Neural crest cell (in vitro differentiated cells): ENCODE measurements at places on chromosomes 16 and 17.

DNA sequence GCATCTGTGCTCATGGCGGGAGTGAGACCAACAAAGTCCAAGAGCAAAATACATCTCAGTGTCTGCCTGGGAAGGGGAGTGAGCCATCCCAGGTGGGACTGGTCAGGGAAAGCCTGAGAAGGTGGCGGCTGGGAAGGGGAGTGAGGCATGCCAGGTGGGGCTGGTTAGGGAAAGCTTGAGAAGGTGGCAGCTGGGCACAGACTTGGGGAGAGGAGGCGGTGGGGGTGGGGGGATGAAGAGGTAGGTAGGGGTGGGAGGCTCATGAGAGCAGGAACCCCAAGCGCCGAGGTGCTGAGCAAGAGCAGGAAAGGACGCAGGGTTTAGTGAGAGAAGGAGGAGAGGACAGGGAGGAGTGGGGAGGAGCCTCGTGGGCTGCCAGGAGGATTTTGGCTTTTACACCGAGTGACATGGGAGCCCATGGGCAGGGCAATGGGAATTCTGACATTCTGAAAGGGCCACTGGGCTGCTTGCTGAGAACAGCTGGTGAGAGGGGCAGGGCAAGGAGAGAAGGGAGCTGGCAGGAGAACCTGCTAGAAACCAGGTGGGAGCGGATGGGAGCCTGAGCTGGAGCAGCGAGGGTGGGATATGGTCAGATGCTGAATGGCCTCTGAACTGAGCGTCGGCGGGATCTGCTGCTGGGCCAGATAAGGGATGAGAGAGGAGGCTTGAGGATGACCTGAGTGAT is 256.1 kb upstream of the RPL38 start:
- no peak for DNase-seq

DNA sequence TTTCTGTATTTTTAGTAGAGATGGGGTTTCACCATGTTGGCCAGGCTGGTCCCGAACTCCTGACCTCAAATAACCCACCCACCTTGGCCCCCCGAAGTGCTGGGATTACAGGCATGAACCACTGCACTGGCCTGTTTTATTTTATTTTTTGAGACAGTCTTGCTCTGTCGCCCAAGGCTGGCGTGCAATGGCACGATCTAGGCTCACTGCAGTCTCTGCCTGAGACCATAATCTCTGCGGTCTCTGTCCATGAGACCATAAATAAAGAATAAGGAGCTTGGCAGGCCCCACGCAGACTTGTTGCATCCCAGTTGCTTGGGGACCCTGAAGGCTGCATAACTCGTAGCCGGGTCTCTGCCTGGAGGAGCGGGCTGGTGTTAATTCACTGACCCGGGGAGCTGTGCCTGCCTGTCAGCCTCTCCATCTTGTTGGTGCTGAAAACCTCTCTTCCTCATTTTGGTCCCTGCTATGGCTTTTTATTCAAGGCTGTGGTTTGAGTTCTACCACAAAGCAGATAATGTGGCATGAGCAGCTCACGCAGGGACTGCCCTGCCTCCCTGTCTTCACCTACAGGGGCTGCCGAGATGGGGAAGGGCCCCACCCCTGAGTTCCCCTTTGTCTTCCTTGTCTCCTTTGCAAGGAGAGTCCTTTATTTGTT is 82.1 kb downstream of the MSI2 start:
- no peak for DNase-seq

- no peak for DNase-seq
These were observed 8.0 kb upstream of the CCL1 start for GRCh38 chr17:34370997-34371395.

- no peak for DNase-seq
These were observed 9.8 kb downstream of the SLC38A10 start for GRCh38 chr17:81285179-81285878.

DNA sequence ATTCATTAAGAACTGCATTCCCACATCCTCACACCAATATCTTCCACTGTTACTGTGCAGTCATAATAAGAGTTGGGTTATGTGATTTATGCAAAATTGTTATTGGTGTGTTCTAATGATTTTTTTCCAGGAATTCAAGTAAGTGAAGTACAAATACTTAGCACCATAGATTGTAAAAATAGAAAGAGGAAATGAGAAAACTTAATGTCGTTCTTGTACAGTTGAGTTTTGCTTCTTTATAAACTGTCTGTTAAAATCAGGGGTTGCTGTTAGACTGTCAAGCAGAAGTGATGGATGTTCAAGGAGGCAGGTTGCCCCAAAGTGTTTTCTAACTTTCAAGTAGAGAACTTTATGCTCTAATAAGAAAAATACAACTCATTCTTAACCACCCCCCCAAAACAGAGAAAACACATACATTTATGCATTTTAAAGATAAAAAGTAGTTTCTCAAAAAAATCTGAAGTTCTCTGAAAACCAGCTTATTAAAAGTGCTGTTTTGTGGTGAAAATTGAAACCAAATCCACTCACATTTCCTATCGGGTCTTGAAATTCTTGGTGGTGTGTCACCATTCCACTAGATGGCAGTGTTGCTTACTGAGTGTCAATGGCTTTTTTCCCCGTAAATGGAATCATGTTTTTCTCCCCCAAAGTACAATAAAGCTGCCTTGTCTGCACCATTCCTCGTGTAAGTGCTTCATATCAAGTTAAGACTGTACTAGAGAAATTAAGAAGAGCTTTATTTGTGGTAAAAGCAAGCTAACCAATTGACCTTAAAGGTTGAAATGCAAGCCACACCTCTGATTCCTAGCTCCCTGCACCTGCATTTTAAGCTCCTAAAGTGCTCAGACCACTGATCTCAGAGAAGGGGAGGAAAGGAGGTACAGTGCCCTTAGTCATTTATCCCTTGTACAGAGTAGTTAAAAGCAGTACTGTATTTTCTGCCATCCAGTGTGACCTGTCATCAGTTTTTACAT is 4.7 kb upstream of the IGSF6 start:
- DNase-seq: peak; percentile 36

DNA sequence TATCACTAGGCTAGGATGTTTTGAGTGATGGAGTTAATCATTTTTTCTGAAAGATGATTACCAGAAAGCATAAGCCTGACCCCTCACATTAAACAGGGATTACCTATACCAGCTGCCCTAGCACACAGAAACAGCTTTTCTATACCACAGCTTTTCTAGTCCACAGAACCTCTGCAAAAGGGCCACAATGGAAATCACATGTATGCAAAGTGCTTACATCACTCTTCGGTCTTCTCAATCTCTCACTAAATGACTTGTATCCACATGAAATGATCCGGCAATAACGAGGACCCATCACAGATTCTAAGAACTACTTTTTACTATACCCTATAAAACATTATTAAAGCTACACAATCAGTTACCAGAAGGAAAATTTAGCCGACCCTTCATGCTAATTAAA is 2.6 kb downstream of the CSNK2A2 start:
- no peak for DNase-seq

- no peak for DNase-seq
These were observed 46.2 kb downstream of the DUSP14 start for GRCh38 chr17:37535906-37536305.

- no peak for DNase-seq
These were observed 21.4 kb downstream of the BAHCC1 start for GRCh38 chr17:81416612-81417011.

- DNase-seq: no peak
These were observed 641.9 kb upstream of the RBFOX1 start for GRCh38 chr16:6690741-6691140.

- DNase-seq: no peak
These were observed 9.2 kb downstream of the PAFAH1B1 start for GRCh38 chr17:2602597-2603017.

DNA sequence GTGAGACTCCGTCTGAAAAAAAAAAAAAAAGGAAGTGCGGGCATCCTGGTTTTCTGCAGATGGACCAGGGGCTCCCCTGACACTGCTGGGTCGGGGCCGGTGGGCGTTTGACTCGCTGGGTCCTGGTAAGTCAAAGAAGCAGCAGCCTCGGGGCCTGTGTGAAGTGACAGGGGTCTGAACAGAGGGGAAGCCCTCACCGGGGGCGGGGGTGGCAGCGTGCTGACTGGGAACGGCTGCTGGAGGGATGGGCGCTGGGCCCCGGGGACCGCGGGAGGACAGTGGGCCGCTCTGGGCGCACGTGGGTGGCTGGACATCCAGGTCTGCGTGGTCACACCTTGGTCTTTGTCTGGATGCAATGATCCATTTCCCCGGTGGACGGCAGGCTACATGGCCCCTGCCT is 8.2 kb downstream of the GALNS start:
- DNase-seq: no peak

GRCh38 chr17:27860971-27861664 is 32.0 kb downstream of the LYRM9 start:
- no peak for DNase-seq

DNA sequence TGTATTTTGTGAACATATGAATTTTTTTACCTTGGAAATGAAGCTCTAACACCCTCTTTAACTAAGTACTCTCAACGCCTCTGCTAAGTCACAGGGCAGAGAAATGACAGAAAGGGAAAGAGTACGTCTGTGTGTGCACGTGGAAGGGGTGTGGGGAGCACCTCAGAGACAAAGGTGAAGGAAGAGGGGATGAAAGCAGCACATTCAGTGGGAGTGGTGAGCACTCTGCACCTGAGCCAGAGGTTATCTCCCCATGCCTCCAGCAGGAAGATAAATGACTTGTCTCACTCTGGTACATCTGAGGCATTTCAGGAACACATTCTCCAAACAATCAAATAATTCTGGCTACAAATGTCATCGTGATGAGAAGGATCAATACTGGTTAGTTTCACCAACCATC is 15.0 kb downstream of the GNA13 start:
- DNase-seq: no peak

- DNase-seq: no peak
These were observed 250.5 kb downstream of the CPPED1 start for GRCh38 chr16:12553191-12553590.

DNA sequence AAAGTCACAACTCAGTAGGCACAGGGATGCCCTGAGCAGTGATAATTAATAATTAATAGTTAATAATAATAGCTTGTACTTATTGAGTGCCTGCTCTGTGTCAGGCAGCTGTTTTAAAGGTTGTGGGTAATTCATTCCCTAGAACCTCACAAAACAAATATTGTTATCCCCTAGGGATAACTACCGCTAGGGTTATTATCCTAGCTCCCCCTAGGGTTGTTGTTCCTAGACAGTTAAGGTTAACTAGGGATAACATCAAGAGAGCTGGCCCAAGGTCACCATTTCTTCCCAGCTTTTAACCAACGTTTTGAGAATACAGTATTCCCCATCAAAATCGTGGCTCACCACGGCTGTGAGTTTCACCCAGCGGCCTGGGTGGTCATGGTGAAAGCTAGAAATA is 180.1 kb downstream of the PRKCB start:
- no peak for DNase-seq

DNA sequence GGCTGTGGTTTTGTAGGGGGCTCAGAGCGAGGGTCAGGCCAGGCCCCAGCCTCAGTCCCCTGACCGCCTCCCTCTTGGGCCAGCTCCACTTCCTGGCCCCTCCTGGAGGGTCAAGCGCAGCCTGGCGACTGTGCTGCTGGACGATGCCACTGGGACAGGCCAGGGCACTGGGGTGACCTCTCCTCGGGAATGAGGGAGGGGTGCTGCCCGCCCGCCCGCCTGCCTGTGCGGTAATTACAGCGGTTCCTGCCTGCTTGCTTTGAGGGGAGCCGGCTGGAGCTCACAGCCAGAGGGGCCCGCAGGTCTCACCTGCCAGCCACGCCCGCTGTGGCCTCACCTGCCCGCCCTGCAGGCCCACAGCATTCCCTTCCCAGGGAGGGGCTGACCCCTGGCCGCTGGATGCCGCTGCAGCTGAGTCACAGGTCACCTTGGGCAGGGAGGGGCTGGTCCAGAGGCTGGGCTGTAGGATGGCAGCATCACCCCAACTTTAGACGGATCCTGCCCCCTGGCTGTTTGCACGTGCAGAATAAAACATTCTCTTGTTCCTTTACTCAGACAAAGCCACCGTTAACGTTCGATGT is 76.7 kb upstream of the CBX4 start:
- no peak for DNase-seq

DNA sequence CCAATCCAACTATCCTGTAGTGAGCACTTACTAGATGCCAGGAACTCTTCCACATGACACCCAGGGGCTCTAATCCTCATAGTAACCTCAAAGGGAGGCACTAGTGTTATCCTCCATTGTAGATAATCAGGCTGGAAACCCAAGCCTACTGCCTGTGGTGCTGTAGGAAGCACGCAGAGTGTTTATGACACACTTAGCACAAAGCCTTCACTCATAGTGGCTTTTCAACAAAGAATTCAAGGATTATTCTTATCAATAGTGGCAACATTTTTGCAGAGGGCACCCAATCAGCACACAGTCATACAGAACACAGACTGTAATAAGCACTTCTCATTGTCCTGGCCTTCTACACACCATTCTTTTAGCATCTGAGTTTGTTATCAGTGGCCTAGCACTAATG is 18.5 kb upstream of the SOX9 start:
- no peak for DNase-seq

DNA sequence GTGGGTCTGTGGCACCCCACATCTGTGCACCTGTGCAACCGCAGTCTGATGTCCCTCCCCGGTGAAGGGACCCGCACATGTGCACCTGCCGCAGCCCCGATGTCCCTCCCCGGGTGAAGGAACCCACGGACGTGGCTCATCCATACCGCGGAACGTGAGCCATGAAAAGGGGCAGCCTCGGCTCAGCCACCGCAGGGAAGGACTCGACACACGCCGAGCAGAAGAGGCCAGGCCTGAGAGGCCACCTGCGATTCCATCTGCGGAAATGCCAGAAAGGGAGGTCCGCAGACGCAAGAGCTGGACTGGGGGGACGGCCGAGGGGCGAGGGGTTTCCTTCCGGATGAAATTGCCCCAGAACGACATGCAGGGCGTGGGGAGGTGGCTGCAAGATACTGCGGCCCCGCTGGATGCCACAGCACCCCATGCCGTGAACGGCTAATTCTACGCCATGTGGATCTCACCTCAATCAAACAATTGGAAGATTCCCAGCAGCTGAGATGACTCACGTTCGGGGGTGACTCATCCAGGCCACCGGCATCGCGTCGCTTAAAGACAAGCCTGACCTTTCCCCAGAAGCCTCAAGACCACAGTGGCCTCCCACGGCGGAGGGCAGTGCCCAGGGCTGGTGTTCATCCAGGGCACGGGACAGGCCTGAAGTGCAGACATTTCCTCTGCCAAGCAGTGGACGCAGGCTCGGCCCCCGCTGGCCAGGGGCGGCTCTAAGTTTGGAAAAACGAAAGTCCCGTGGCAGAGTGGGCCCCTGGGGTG is 21.0 kb downstream of the SOX8 start:
- no peak for DNase-seq

GRCh38 chr16:11700264-11701029 is 32.2 kb downstream of the SNN start:
- no peak for DNase-seq

- no peak for DNase-seq
These were observed 5.7 kb upstream of the CISD3 start for GRCh38 chr17:38724337-38724988.

DNA sequence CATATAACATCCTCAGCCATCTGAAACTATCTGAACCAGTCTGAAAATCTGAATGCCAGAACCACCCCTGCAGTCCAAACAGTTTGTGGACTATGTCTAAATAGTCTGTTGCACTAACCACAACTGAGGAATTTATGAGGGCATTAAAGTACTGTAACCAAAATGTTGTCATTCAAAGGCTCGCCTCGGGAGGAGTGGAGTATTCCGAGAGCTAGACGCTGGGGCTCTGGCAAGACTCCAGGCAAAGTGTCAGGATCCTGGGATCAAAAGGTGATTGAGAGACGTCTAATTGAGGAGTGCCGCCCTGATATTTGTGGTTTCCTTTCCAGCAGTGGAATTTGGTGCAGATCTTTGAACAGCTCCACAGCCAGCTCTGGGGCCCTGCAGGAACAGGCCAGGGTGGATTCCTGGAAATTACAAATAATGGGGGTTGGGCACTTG is 142.9 kb upstream of the MYOCD start:
- DNase-seq: no peak

GRCh38 chr16:73071131-73071940 is 23.4 kb upstream of the ZFHX3 start:
- no peak for DNase-seq

GRCh38 chr17:9645851-9646545 is 681 bp downstream of the USP43 start:
- DNase-seq: peak; percentile 30
